EL (cell line): ENCODE measurements at places on chromosomes 6 and 20.

DNA sequence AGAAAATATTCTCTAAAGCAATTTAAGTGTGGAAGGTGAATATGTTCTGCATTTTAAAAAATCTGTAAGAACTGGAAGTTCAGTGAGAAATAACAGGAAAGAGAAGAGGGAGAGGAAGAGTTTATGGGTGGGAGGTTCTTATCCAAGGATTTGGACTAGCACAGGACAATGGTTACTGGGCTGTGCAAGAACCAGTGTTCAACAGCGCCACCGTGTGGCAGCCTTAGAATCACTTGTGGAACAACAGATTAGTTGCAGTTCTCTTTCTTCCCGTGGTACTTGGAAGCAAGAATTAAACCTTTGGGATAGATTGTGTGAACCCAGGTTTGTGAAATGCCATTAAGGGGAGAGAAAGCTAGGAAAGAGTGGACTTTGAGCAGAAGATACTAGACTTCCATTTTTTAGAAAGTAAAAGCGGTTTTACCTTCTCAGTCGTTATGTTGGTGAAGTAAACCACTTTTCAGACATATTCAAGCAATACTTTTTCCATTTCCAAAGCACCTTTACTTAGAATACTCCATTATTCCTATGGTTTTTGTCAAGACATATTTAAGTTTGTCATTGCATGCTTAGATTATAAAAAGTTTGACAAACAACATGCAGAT lies 436.7 kb downstream of the RNF144B start:
- peak; percentile 39 for DNase-seq

DNA sequence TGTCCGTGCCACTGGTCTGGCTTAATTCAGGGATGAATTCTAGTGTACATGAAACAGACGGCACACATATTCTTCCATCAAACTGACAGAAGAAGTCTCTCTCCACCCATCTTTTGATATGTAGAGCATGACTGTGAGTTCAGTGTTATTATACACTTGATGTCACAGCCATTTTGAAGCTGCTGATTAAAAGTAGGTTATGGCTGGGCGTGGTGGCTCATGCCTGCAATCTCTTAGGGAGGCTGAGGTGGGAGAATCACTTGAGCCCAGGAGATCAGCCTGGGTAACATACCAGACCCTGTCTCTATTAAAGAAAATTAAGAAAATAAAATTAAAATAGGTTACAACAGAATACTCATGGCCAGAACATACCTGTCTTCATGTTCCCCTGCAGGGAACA lies 20.7 kb downstream of the C6orf15 start:
- DNase-seq = no peak

GRCh38 chr20:50292591-50293283 lies 102.1 kb downstream of the CEBPB start:
- peak; percentile 96 for DNase-seq

DNA sequence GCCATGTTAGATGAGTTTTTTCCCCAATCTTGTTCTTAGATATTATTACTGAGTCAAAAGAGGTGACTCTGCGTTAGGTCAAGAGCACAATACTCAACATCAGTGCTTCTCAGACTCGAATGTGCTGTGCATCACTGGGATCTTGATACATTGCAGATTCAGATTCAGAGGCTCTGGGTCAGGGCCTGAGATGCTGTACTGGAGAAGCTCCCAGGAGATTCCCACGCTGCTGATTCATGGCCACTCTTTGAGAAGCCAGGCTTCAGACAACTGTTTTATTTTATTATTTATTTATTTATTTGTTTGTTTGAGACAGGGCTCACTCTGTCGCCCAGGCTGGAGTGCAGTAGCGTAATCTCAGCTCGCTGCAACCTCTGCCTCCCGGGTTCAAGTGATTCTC lies 41.4 kb upstream of the ARID1B start:
- no peak for DNase-seq

DNA sequence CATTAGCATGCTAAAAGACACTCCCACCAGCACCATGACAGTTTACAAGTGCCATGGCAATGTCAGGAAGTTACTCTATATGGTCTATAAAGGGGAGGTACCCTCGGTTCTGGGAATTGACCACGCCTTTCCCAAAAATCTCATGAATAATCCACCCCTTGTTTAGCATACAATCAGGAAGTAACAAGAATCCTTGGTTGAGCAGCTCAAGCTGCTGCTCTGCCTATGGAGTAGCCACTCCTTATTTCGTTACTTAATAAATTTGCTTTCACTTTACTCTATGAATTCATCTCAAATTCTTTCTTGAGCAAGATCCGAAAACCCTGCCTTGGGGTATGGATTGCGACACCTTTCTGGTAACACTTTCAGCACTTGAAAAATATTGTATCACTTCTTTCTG lies 243.0 kb downstream of the BMP2 start:
- no peak for DNase-seq

- DNase-seq = no peak
These were observed 87.3 kb upstream of the TULP1 start for GRCh38 chr6:35599761-35600658.

GRCh38 chr20:5131502-5131901 lies 4.7 kb downstream of the CDS2 start:
- DNase-seq = no peak

GRCh38 chr6:110561008-110561396 lies 84.6 kb upstream of the SLC22A16 start:
- no peak for DNase-seq
